ENCODE measurements at places on chromosomes 13 and 19. TPM values are rescaled to one million over a fixed set of nuclear protein-coding genes. Genes with fewer than 3 reads are reported as not detected.
A peak's percentile ranks its signal among the peaks of the same experiment; 100 is the strongest.

Gene INSR
- 30.7 TPM for total RNA-seq

Gene RASGRP4
- total RNA-seq, result not detected

Gene ZNF787
- total RNA-seq, result 27.8 TPM

Gene NLRP13
- total RNA-seq, result not detected

Gene C1QTNF9
- total RNA-seq, result not detected

Gene EDNRB
- total RNA-seq, result not detected

GRCh38 chr13:73767191-73767741 is 366.9 kb downstream of the KLF12 start:
- no peak overlapping the region for H3K4me3 ChIP-seq
- no peaks in the 10 kb centered on the region for H3K27me3 ChIP-seq
- peak overlapping the region; percentile 62 for H3K27ac ChIP-seq
- H3K36me3 ChIP-seq, result peaks cover 8% of the 10 kb centered on the region
- peaks cover 28% of the 10 kb centered on the region for H3K4me1 ChIP-seq
- DNase-seq, result no peak

GRCh38 chr19:16335226-16335625 is 10.6 kb downstream of the KLF2 start:
- H3K27me3 ChIP-seq, result no peaks in the 10 kb centered on the region
- H3K27ac ChIP-seq, result no peak overlapping the region
- no peak for DNase-seq
- H3K4me3 ChIP-seq, result no peak overlapping the region
- no peaks in the 10 kb centered on the region for H3K36me3 ChIP-seq
- peaks cover 39% of the 10 kb centered on the region for H3K4me1 ChIP-seq

GRCh38 chr19:30754162-30754561 is 382.0 kb downstream of the ZNF536 start:
- no peaks in the 10 kb centered on the region for H3K4me1 ChIP-seq
- DNase-seq, result no peak
- no peak overlapping the region for H3K27ac ChIP-seq
- no peaks in the 10 kb centered on the region for H3K27me3 ChIP-seq
- H3K36me3 ChIP-seq, result no peaks in the 10 kb centered on the region
- no peak overlapping the region for H3K4me3 ChIP-seq

GRCh38 chr19:3054265-3054971 is 7.9 kb downstream of the TLE5 start:
- H3K4me1 ChIP-seq, result peaks cover 20% of the 10 kb centered on the region
- H3K36me3 ChIP-seq, result peaks cover 16% of the 10 kb centered on the region
- no peak overlapping the region for H3K27ac ChIP-seq
- no peak overlapping the region for H3K4me3 ChIP-seq

DNA sequence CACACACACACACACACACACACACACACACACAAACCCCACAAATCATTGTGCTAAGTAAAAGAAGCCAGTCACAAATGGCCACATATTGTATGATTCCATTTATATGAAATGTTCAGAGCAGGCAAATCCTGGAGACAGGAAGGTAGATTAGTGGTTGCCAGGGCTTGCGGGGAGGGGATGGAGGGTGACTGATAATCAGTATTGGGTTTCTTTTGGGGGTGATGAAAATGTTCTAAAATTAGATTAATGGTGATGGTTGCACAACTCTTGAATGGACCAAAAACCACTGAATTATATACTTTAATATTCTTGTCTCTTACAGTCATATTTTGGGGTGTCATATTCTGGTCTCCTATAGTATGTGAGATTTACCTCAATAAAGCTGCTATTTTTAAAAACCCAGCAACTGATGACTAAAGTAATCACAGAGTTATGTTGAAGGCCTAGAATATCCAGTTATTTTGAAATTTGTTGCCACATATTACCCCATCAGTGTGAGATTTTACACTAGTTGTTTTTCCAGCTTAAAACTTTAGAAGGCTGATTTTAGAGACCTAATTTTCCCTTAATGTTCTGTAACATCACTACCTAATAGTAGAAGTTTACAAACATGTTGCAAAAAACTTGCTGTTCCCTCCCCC is 20.3 kb downstream of the FLT1 start:
- no peaks in the 10 kb centered on the region for H3K36me3 ChIP-seq
- H3K4me3 ChIP-seq, result no peak overlapping the region
- no peak overlapping the region for H3K27ac ChIP-seq

DNA sequence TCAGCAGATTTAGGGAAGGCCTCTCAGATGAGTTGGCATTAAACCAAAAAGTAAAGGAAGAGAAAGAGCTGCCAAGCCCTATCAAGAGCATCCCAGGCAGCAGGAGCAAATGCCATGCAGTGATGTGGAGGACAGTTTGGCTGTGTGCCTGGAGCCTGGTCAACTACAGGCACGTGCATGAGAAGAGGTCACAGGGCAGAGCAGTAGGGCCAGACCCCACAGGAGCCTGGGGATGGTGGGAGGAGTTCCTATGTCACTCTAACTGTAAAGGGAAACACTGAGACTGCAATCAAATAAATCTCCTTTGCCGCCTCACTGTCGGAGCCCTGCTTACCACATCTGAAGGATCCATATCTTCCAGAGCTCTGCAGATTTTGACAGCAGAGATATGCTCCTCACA is 240.5 kb downstream of the ENOX1 start:
- H3K4me1 ChIP-seq, result peaks cover 10% of the 10 kb centered on the region
- H3K27me3 ChIP-seq, result no peaks in the 10 kb centered on the region
- no peak overlapping the region for H3K4me3 ChIP-seq
- no peak for DNase-seq

- H3K4me3 ChIP-seq, result no peak overlapping the region
- DNase-seq, result no peak
- H3K27ac ChIP-seq, result no peak overlapping the region
- no peaks in the 10 kb centered on the region for H3K36me3 ChIP-seq
- H3K27me3 ChIP-seq, result peaks cover 17% of the 10 kb centered on the region
Observed at GRCh38 chr13:38759390-38759789, 72.5 kb downstream of the FREM2 start.

GRCh38 chr13:42181381-42181953 is 90.5 kb upstream of the AKAP11 start:
- no peaks in the 10 kb centered on the region for H3K27me3 ChIP-seq
- peaks cover 22% of the 10 kb centered on the region for H3K36me3 ChIP-seq
- H3K27ac ChIP-seq, result no peak overlapping the region
- no peak for DNase-seq
- no peak overlapping the region for H3K4me3 ChIP-seq

DNA sequence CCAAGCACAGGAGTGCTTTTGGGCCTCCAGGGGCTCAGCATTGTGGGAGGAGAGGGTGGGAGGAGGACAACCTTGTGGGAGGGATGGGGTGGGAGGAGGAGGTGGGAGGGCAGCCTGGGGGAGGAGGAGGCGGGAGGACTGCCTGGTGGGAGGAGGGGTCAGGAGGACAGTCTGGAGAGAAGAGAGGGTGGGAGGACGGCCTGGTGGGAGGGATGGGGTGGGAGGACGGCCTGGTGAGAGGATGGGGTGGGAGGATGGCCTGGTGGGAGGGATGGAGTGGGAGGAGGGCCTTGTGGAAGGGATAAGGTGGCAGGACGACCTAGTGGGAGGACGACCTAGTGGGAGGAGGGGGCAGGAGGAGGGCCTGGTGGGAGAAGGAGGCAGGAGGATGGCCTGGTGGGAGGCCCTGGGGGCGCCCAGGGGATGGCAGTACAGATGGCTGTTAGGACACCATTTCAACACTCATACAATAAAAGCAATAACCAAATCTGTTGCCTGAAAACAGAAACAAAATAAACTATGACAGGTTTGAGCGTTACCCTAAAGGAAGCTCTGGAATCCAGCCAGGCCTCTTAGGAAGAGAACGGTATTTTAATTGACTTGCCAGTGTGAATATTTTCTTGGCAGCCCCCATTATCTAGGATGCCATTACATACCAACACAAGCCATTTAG is 63.7 kb downstream of the CRYL1 start:
- no peak overlapping the region for H3K27ac ChIP-seq
- no peak overlapping the region for H3K4me3 ChIP-seq
- DNase-seq, result no peak
- no peaks in the 10 kb centered on the region for H3K27me3 ChIP-seq

DNA sequence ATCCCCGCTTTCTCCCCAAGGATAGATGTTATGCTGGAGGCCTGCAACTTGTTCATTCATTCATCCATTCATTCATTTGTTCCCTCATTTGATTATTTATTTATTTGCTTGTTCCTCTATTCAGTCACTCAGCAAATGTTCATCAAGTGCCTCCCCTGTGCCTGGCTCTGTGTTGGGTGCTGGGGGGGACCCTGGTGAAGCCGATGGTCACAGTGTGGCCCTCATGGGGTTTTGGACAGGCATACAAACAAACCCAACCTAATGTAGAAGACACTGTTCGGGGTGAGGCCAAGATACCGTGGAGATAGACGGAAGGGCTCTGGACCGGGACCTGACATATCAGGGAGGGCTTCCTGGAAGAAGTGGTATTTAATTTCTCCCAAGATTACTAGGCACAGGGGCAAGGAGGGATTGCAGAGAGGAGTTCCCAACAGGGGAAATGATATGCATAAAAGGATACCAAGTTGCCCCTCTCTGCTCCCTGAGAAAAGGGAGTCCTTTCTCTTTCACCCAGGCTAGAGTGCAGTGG is 58.1 kb downstream of the ZNF536 start:
- H3K36me3 ChIP-seq, result no peaks in the 10 kb centered on the region
- H3K4me1 ChIP-seq, result no peaks in the 10 kb centered on the region
- no peaks in the 10 kb centered on the region for H3K27me3 ChIP-seq
- no peak overlapping the region for H3K4me3 ChIP-seq
- H3K27ac ChIP-seq, result no peak overlapping the region
- peak; percentile 76 for DNase-seq

DNA sequence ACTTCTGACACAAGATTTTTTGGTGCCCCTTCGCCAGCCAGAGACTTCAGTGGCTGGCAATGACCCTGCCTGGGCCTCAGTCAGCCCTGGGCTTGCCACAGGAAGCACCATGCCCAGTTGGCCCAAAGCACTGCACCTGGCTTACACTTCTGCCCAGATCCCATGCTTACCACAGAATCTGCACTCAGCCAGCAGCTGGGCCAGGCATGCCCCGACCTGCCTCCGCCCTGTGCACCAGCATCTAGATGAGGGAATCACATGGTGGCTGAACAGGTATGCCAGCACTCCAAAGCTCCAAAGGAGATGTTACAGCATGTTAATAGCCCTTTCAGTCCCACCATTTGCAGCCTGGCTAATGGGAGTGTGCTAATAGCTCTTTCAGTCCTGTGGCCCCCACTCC is 690.9 kb downstream of the SLITRK6 start:
- H3K36me3 ChIP-seq, result no peaks in the 10 kb centered on the region
- no peaks in the 10 kb centered on the region for H3K27me3 ChIP-seq
- DNase-seq, result no peak
- H3K4me1 ChIP-seq, result no peaks in the 10 kb centered on the region

GRCh38 chr19:30046522-30046921 is 104.5 kb downstream of the URI1 start:
- no peak overlapping the region for H3K27ac ChIP-seq
- H3K4me3 ChIP-seq, result no peak overlapping the region

- DNase-seq, result no peak
- no peak overlapping the region for H3K27ac ChIP-seq
- H3K27me3 ChIP-seq, result no peaks in the 10 kb centered on the region
Observed at GRCh38 chr13:109577191-109577700, 209.1 kb downstream of the IRS2 start.

- DNase-seq, result no peak
- no peaks in the 10 kb centered on the region for H3K27me3 ChIP-seq
- no peak overlapping the region for H3K4me3 ChIP-seq
- no peak overlapping the region for H3K27ac ChIP-seq
- peaks cover 7% of the 10 kb centered on the region for H3K4me1 ChIP-seq
Observed at GRCh38 chr19:58356766-58357480, 3.6 kb upstream of the A1BG start.

- DNase-seq, result no peak
- H3K36me3 ChIP-seq, result peaks cover 24% of the 10 kb centered on the region
- no peak overlapping the region for H3K27ac ChIP-seq
- H3K27me3 ChIP-seq, result no peaks in the 10 kb centered on the region
Observed at GRCh38 chr19:47404334-47405196, 14.8 kb downstream of the MEIS3 start.

DNA sequence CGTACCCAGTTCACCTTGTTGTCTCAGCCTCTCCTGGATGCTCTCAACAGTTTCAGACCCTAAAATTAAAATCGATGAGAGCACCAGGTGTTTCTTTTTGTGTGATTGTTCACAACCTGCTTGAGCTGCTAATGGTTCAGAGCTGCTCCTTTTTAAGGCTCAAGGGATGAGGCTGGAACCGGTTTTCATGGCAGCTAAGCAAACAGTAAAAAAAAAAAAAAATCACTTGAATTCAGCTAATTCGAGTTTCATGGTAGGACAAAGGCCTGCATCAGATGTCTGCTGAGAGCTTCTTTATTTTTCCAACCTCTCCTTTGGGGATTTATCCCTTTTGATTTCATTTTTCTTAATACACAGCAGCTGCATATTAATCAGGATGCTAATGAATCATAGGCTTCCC is 6.5 kb downstream of the SYCE2 start:
- peaks cover 5% of the 10 kb centered on the region for H3K4me1 ChIP-seq
- H3K36me3 ChIP-seq, result no peaks in the 10 kb centered on the region
- H3K4me3 ChIP-seq, result no peak overlapping the region
- peaks cover 12% of the 10 kb centered on the region for H3K27me3 ChIP-seq
- no peak for DNase-seq

- no peak overlapping the region for H3K4me3 ChIP-seq
- no peak for DNase-seq
- H3K4me1 ChIP-seq, result no peaks in the 10 kb centered on the region
- H3K27ac ChIP-seq, result no peak overlapping the region
- no peaks in the 10 kb centered on the region for H3K36me3 ChIP-seq
Observed at GRCh38 chr13:102582256-102582655, 14.5 kb upstream of the TPP2 start.

GRCh38 chr19:12485052-12485416 is 418 bp upstream of the ZNF709 start:
- peak overlapping the region; percentile 97 for H3K27ac ChIP-seq
- DNase-seq, result no peak
- H3K4me1 ChIP-seq, result peaks cover 26% of the 10 kb centered on the region
- peak overlapping the region; percentile 92 for H3K4me3 ChIP-seq
- H3K27me3 ChIP-seq, result no peaks in the 10 kb centered on the region
- no peaks in the 10 kb centered on the region for H3K36me3 ChIP-seq

DNA sequence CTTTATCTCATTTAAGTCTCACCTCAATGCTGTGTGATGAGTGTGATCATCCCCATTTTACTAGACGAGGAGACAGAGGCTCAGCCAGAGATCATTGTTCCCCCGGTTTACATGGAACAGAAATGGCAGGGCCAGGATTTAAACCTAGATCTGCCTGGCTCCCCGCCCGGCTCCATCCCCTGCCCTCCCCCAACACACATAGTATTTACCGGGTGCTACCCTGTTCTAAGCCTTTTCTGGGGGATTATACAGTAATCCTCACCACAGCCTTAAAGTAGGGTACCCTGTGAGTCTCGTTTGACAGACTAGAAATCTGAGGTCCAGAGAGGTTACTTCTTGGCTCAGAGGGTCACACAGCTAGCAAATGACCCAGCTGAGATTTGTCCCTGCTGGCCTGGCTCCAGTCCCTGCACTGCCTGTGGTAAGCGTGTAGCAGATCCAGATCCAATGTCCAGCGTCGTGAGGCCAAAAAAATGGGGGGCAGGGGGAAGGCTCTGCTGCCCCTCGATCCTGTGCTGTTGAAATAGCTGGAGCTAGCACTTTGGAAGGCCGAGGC is 3.8 kb upstream of the KLC3 start:
- H3K4me3 ChIP-seq, result no peak overlapping the region
- H3K27ac ChIP-seq, result no peak overlapping the region
- no peaks in the 10 kb centered on the region for H3K36me3 ChIP-seq
- H3K27me3 ChIP-seq, result no peaks in the 10 kb centered on the region

GRCh38 chr19:45790942-45791341 is 1.7 kb downstream of the DMWD start:
- no peak for DNase-seq
- peak overlapping the region; percentile 50 for H3K27ac ChIP-seq
- peaks cover 20% of the 10 kb centered on the region for H3K4me1 ChIP-seq
- peaks cover 22% of the 10 kb centered on the region for H3K36me3 ChIP-seq
- H3K4me3 ChIP-seq, result peak overlapping the region; percentile 91

GRCh38 chr13:35855531-35856019 is 275.6 kb downstream of the DCLK1 start:
- H3K36me3 ChIP-seq, result no peaks in the 10 kb centered on the region
- peaks cover 56% of the 10 kb centered on the region for H3K4me1 ChIP-seq
- DNase-seq, result no peak
- H3K27me3 ChIP-seq, result no peaks in the 10 kb centered on the region

All from osteocyte (in vitro differentiated cells).